KG1 (cell line): ENCODE measurements at places on chromosomes 16 and 17.

- no peak for DNase-seq
Observed at GRCh38 chr16:41439-42068, 11.9 kb downstream of the POLR3K start.

- no peak for DNase-seq
Observed at GRCh38 chr16:82832821-82833220, 206.1 kb downstream of the CDH13 start.

DNA sequence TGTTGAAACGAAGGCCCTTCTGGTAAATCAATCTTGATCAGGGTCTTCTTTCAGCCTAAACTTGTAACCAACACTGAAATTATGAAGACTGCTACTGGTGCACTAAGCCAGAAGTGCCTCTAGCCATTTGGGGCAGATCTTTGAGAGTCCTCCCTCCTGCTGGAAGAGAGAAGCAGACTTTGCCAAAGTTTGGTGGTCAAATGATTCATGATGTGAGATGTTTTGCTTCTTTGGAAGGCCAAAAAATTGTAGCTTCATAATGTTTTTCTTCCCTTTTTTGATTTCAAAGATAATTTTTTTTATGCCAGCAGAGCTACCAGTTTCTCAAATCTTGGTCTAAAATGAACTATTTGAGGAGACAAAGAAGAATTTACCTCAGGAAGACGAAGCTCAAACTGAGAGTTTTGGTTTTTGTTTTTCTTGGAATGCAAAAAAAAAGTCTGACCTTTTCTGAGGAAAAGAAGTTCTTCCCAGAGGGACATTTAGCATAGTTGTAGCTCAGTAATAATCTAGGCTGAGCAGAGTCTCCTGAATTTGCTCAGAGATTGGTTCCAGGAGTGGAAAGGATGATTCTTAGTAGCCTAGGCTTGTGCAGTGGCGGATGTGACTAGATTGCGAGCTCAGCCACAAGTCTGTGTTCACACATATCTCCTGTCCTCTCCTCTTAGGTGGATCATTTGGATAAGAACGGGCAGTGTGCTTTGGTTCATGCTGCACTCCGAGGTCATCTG, 50.9 kb downstream of the CYB561 start:
- no peak for DNase-seq

DNA sequence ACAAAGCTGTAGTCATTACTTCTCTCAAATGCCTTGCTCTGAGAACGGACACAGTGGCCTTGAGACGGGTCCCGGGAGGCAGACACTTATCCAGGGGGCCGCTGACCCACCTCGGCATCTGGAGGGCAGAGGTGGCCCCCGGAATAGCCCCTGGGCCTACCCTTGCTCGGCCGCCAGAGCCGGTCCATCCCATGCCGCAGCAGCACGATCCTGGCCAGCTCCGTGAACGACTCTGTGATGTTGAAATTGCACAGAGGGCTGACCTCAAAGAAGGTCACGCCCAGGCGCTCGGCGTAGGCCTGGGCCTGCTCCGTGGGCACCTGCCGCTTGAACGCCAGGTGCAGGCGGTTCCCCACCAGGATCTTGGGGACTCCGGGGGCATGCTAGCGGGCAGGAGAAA, 10.1 kb upstream of the WDR45B start:
- DNase-seq: no peak

DNA sequence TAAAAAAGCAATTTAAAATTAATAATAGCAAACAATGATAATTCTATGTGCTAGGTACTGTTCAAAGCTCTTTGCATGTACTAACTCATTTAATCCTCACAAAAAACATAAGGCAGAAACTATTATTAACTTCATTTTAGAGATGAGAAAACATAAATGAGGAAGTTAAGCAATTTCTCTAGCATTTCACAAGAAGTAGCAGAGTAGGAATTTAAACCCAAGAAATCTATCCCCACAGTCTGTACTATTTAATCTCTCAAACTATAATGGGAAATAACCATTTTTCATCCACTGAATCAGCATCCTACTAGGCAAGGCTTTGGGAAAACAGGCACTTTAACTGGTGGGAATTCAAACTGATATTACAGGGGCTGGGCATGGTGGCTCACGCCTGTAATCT, 42.2 kb upstream of the INTS2 start:
- no peak for DNase-seq

- DNase-seq: no peak
Observed at GRCh38 chr16:15780805-15781204, 76.0 kb downstream of the MYH11 start.

DNA sequence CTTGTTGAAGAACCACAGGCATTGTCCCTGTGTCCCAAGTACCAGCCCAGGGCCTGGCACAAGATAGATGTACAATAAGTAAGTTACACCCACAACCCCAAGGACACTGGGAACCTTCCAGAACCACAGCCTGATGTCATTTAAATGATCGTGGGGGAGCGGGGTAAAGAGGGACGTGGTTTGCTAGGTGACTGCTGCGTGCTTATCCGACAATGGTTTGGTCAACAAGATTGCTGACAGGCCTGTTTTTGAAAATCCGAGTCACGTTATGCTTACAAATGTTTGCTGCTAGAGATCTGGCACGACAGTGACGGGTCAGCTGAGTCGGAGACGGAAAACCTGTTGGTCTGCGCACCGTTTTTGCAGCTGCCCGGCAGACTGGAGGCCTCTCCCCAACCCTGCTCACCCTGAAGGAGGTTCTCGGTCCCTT, 22.8 kb downstream of the COTL1 start:
- DNase-seq: no peak

DNA sequence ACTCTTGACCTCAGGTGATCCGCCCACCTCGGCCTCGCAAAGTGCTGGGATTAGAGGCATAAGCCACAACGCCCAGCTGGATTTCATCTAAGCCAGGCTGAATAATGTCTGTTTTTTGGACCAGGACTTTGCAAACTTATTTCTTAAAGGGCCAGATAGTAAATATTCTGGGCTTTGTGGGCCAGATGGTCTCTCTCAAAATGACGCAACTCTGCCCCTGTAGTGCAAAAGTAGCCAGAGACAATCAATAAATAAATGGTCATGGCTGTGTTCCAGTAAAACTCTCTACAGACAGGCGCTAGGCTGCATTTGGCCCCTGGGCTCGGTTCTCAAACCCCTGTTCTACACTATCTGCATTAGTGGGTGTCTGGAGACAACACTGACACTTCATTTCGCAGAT, 121.9 kb upstream of the CDH13 start:
- no peak for DNase-seq

DNA sequence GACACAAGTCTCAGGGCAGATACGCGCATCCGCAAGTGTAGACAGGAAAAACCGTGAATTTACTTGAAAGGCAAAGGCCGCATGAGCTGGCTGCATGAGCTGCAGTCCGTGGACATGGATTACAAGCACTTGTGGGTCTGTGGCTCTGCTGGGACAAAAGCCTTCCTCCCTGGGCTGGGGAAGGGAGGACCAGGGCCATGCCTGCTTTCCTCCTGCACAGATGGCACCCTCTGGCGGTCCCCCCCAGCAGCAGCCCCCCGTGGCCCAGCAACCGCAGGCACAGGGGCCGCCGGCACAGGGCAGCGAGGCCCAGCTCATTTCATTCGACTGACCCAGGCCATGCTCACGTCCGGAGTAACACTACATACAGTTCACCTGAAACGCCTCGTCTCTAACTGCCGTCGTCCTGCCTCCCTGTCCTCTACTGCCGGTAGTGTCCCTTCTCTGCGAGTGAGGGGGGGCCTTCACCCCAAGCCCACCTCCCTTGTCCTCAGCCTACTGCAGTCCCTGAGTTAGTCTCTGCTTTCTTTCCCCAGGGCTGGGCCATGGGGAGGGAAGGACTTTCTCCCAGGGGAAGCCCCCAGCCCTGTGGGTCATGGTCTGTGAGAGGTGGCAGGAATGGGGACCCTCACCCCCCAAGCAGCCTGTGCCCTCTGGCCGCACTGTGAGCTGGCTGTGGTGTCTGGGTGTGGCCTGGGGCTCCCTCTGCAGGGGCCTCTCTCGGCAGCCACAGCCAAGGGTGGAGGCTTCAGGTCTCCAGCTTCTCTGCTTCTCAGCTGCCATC, 1.7 kb upstream of the MRPL12 start:
- DNase-seq: no peak

- DNase-seq: no peak
Observed at GRCh38 chr16:51682905-51683304, 531.8 kb upstream of the SALL1 start.

GRCh38 chr16:25141648-25142047, 30.1 kb downstream of the LCMT1 start:
- DNase-seq: no peak

GRCh38 chr16:56029026-56029425, 153.9 kb upstream of the CES5A start:
- DNase-seq: no peak

GRCh38 chr17:7307686-7308624, 527 bp downstream of the EIF5A start:
- no peak for DNase-seq

DNA sequence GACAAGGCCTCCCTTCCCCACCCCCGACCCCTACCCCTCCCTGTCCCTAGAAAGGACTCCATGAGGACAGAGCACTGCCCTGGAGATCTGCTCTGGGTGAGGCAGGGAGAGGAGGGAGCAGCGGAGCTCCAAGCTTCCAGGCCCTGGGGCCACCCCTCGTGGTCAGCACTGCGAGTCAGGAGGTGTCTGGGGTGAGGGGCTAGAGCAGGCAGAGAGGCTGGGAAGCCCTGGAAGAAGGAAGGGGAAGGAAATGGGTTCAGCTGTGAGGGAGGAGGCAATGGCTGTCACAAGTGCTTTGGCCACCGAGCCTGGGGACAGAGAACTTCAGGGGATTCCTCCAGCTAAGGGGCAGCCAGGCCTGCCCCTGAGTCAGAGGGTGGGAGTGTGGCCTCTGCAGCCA, 28.2 kb upstream of the DNAI2 start:
- DNase-seq: no peak

DNA sequence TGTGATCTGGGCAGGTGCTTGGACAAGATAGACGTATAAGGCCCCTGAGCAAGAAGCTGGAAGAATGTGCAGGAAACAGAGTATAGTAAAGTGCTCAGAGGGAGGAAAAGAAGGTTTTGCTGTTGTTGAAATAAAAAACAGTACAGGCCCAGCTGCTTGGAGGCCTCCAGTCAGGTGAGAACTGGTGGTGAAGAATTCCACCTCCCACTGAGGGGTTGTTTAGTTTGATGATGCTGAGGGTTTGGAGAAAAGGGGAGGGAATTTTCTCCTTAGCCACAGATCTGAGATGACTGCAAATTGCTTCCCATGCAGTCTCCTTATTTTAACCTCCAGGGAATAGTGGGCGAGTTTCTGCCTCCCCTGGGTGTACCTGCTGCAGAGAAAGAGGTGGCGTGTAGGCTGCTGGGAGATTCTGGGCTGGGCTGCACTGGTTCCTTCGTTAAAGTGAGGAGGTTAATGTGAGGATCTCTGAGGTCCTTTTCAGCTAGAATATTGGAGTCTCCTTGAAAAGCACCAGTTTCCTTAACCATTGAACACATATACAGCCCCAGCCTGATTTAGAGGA, 25.8 kb downstream of the SMPD3 start:
- DNase-seq: no peak

- DNase-seq: no peak
Observed at GRCh38 chr16:19431636-19432340, 14.1 kb downstream of the TMC5 start.

DNA sequence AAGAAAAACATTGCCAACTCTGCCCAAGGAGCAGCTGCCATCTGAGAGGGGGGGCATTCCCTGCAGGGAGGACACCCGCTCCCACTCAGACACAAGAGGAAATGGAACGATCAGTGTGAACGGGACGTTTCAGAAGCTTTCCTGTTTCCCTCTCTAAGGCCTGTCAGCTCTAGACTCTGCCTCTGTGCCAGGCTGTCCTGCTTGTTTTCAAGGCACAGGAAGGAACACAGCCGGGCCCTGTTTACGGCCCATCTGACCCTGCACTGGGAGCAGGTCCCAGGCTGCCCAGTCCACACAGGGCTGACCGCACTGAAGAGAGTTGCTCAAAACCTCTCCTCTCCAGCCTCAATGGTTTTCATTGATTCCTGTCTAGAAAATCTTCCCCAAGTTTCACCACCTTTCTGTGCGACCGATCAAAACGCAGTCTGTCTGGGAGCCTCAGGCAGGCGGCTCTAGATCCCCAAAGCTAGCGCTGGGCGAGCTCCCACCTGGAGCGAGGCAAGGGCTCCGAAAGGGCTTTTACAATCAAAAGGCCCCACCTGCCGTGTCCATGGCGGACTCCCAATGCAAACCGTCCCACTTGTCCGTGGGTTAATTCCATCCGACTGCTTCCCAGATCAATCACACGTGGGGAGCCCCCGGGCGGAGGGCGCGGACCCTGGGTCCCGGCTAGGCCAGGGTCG, 1.5 kb downstream of the PIEZO1 start:
- no peak for DNase-seq

DNA sequence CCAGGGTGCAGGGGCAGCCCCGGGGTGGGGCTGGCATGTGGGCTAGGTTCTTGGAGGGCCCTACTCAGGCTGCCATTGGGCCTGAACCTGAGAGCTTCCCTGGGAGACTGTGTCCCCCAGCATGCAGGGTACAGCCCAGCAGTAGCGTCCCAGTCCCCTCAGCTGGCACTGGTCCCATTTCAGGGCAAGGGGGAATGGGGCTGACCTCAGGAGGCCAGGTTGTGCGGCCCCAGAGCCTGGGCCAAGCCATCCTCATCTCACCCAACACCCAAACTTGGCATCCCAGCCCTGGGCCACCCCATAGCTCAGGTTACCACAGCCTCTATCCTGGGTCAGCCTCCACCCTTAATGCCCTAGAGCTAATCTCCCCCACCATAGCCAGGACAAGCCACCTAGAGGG, 6.3 kb downstream of the PLXDC1 start:
- DNase-seq: no peak

DNA sequence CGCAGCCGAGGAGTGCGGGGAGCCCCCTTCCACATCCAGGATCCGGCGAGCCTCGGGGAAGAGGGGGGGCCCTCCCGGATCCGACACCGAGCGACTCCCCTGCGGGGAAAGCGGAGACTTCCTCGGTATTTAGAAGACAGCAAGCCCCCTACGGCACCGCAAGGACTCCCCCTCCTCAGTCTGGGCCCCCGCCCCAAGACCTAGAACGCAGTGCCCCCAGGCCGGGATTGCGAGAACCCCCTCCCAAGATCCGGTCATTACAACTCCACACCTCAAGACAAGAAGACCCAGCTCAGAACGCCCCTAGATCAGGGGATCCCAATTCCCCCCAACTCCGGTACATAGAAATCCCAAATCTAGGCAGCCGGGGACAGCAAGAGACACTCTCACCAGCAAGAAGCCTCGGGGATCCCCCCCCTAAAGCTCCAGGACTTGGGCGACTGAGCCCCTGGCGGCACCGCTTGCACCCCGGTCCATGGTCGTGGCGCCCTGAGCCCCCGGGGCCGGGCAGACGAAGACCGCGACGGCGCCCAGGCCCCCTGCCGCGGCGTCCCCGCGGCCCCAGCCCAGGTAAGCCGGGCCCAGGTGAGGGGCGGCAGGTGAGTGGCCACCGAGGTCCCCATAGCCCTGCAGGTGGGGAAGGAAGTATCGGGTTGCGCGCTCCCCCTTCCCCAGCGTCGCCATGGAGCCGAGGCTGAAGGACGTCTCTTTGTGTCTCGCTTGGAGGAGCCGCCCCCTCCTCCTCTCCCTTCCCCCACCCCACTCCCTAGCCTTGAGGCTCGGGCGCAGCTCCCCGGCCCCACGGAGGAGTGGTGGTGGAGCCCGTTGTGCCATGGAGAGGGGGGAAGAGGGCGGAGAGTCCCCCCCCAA, 641 bp downstream of the SBK1 start:
- DNase-seq: no peak

GRCh38 chr16:85309656-85310587, 197.7 kb upstream of the CIBAR2 start:
- peak; percentile 71 for DNase-seq

GRCh38 chr17:32009262-32009542, 2.0 kb downstream of the LRRC37B start:
- no peak for DNase-seq
